Brain (organoid and tissue), 16 donors: ENCODE measurements at places on chromosomes 1 and 21. TPM values are rescaled to one million over a fixed set of nuclear protein-coding genes. Genes with fewer than 3 reads are reported as not detected.
A peak's percentile ranks its signal among the peaks of the same experiment; 100 is the strongest.

KRTAP24-1 gene
- not detected for polyA plus RNA-seq

RRP1B gene
- 22.9 TPM for polyA plus RNA-seq

HEYL gene
- polyA plus RNA-seq: 10.7 TPM

- DNase-seq: no peak
Measured at GRCh38 chr1:91591175-91591974, 90.7 kb downstream of the CDC7 start.

PLA2G2A gene
- polyA plus RNA-seq: not detected

DNA sequence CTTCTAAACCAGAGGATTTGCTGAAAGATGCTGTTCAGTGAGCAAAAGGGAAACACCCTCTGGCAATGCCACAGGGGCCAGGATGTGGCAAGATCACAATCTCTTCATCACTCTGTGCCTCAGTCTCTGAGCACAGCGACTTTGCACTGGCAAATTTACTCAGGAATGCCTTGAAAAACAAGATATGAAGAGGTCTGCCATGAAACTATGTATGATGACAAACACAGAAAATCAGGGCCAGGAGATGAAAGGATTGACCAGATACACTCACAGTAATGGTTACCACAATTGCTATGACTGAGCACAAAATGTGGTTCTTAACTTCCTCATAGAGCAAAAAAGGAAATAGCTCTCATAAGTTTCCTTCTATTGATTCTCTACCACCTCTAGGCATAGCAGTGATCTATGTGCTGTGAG lies 5.8 kb downstream of the TTC13 start:
- DNase-seq: no peak

DNA sequence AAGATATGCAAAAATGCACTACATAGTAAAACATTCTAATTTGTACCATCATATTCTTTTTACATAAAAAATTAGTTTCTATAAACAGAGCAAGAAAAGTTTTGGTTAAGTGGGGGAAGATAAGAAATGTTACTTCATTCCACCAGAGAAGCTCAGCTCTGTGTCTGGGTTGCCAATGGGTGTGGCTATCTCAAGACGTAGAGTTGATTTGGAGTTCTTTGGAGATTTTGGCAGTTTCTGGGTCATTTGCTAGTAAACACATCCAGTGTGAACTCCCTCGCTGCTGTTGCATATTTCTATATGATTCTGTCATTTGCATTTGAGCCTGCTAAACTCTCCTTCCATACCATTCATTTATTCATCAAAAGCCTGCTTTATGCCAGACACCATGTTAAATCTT lies 7.2 kb downstream of the RGL1 start:
- peak; percentile 52 for DNase-seq

SPRR1B gene
- not detected for polyA plus RNA-seq

DNA sequence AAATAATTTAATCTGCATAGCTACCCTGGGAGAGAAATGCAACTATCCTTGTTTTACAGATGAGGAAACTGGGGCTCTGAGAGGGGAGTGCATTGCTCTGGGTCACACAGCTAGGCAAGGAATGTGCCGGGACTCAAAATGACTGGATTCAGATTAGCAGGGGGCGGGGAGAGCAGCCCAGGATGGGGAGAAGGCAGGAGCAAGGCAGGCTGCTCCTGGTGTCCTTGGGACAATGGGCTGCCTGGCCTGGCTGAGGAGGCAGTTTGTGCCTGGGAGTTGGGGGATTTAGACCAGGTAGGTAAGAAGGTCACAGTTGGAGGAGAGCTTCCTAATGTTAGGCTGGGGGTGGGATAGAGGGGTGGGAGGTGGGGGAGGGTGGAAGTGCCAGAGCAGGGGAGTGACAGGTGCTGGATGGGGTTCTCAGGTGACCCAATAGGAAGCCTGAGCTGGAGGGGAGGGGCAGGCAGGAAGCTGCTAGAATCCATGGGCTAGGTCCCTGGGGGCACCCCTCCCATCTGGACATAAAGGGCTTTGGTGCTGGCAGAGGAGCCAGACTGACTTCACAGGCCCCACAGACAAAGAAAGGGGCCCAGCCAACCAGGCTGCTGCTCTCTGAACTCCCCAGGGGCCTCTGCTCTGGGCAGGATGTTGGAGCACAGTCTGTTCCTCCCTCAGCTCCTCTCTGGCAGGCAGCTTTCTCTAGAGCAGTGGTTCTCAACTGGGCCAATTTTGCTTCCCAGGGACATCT lies 29.0 kb downstream of the TRIM62 start:
- no peak for DNase-seq

GRCh38 chr1:213457186-213457585 lies 406.1 kb downstream of the RPS6KC1 start:
- DNase-seq: peak; percentile 4

- no peak for DNase-seq
Measured at GRCh38 chr1:234911787-234912186, 216.8 kb downstream of the TOMM20 start.

CFAP45 gene
- 0.98 TPM for polyA plus RNA-seq

DNA sequence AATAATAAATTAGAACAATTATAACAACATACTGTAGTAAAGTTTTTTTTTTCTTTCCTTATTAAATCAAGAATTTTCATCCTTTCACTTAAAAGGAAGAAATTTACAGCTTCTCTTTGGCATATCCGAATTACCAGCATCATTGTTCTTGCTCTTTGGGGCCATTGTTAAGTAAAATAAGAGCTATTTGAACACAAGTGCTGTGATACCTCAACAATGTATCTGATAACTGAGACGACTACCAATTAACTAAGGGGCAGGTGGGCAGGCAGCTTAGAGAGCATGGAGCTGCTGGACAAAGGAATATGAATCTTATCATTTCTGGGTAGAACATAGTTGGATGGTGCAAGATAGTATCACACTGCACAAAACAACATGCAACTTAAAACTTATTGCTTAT lies 719.9 kb upstream of the TMPRSS15 start:
- peak; percentile 28 for DNase-seq

NBPF11 gene
- 3.5 TPM for polyA plus RNA-seq

DNA sequence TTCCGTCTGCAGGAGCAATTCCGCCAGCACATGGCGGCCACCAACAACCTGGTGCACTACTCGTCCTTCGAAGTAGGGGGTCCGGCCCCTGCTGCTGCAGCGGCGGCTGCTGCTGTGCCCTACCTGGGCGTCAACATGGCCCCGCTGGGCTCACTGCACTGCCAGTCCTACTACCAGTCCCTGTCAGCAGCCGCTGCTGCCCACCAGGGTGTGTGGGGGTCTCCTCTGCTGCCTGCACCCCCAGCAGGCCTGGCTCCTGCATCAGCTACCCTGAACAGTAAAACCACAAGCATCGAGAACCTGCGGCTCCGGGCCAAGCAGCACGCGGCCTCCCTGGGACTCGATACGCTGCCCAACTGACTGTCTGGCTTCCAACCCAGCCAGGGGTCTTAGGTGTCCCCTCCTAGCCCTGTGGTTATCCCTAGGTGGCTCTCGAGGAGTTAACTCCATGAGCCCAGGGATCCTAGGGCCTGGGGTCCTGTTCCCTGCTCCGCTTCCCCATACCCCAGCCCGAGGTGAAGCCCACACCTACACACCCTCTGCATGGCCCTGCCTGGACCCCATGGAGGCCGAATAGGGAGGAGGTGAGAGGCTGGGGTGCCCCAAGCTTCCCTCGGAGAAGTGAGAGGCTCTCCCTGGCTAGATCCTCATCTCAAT lies 22.6 kb downstream of the DMBX1 start:
- no peak for DNase-seq

DNA sequence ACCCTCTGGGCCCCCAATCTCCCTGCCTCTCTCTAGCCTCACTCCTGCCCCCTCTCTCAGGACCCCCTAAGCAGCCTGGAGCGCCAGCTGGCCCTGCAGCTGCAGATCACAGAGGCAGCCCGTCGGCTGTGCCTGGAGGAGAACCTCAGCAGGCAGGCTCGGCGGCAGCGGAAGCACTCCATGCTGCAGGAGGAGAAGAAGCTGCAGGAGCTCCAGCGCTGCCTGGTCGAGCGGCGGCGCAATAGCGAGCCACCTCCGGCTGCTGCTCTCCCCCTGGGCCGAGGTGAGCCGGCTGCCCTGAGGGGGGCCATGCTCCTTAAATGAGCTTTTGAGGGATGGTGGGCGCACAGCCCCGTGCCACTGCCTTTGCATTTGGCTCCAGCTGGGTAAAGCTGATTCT lies 6.2 kb downstream of the INAVA start:
- no peak for DNase-seq

DPYD gene
- 1.3 TPM for polyA plus RNA-seq

SLC6A9 gene
- 26.0 TPM for polyA plus RNA-seq

GRCh38 chr1:205301205-205301821 lies 20.2 kb downstream of the NUAK2 start:
- DNase-seq: peak; percentile 48

DNA sequence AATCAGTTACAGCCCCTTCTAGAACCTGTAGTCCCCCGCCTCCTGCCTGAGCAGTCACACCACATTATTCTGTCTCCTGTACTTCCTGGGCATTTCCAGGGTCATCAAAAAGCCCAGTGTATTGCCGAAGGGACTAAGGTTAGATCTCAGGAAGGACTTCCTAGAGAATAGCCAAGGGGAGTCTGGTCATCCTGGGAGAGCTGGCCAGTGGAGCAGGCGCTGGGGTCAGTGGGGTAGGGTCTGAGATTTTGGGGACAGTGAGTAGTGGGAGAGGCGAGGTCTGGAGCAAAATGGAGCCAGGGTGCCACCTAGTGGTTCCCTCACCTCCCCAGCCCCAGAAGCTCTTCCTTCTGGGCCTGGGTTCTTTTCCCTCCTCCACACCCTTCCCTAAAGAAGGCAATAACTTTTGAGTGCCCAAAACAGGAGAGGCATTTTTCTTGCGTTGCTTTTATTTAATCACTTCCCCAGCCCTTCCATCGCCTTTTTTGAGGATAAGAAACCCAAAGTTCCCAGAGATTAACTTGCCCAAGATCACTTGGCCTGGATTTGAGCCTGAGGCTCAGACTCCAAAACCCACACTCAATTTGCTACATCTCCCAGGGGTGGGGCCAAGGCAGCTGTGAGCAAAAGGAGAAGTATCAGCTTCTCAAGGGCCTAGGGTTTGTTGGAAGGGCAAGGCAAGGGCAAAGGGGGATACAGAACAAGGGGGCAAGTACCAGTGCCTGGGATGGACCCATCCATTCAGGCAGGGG lies 7.3 kb upstream of the PMVK start:
- DNase-seq: peak; percentile 83

TCEA3 gene
- polyA plus RNA-seq: 2.2 TPM

GSTM5 gene
- polyA plus RNA-seq: 9.6 TPM

- peak; percentile 46 for DNase-seq
Measured at GRCh38 chr1:215637041-215637573, 70.0 kb downstream of the KCTD3 start.

CALML6 gene
- 0.27 TPM for polyA plus RNA-seq

IVL gene
- not detected for polyA plus RNA-seq

- DNase-seq: no peak
Measured at GRCh38 chr1:156559086-156559796, 13.1 kb downstream of the IQGAP3 start.

- no peak for DNase-seq
Measured at GRCh38 chr1:202568410-202568809, 141.8 kb downstream of the SYT2 start.

DNA sequence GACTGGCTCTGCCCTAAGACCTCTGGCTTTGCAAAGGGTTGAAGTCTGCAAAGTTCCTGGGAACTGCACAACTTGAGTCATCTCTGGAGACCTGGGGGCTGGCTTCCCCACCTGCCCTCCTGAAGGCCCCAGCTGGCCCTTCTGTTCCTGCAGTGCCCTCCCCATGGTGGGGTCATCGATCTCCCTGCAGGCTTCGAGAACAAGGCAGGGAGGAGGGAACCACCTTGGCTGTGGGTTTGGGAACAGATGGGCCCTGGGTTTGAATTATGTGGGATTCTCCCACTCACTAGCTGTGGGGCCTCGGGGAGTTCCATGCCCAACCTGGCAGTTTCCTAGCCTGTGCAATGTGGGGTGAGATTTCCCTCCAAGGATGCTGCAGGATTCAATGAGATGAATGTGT lies 310.2 kb downstream of the PTPRU start:
- DNase-seq: no peak

RASAL2 gene
- 4.0 TPM for polyA plus RNA-seq

GRHL3 gene
- not detected for polyA plus RNA-seq

DNA sequence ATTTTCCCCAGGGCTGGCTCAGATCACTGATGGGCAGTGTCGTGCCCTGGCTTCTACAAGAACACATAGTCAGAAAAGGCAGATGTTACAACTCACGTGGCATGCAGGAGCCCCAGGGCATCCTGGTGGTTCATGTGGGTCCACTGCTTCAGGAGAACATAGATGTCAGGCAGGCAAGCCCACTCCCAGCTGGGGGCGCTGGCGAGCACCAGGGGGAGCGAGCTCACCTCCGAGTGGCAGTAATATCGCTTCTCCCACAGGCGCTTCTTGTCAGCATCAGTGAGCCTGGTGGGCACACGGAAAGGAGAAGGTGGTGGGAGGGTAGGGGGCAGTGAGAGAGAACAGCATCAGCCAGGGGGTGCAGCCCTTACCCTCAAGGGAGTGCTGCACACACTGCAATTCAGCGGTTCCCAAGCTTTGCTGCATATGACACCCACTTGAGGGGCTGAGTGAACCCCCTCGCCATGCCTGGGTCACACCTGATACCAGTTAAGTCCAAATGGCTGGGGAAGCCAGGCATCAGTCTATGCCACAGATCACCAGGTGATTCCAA lies 34.3 kb upstream of the PPP1R15B start:
- DNase-seq: no peak

OR2T1 gene
- polyA plus RNA-seq: not detected

- DNase-seq: no peak
Measured at GRCh38 chr1:22826604-22827580, 116.3 kb downstream of the EPHB2 start.

DNA sequence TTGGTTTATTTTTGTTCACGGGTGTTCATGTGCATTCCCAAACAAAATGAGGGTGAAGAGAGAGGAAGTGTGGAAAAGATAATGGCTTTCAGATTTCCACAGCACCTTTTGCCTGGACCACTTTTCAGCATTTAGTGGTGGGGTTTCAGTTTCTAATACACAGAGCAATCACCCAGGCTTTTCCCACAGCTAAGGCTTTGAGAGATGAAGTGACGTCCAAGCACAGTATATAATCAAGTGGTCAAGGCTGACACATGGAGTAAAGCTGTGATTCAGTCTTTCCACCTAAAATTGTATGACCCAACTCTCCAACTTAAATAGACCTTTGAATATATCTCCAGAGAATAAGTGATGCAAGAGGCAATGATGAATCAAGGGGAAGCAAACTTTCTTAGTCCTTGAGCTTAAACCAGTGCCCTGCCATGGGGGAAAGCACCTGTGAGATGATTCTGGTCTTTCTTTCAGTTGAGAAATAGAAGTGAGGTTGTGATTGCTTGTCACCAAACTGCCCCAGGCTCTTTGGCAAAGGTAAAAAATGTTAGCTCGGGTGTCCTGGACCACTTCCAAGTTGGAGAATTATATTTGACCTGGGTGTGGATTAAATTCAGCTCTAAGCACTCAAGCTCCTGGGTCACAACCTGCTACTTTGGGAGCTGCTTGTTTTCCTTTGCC lies 2.4 kb upstream of the PIK3R3 start:
- DNase-seq: peak; percentile 55

SLFNL1 gene
- 0.27 TPM for polyA plus RNA-seq

GRCh38 chr1:89831462-89832120 lies 10.8 kb downstream of the LRRC8D start:
- no peak for DNase-seq

DNA sequence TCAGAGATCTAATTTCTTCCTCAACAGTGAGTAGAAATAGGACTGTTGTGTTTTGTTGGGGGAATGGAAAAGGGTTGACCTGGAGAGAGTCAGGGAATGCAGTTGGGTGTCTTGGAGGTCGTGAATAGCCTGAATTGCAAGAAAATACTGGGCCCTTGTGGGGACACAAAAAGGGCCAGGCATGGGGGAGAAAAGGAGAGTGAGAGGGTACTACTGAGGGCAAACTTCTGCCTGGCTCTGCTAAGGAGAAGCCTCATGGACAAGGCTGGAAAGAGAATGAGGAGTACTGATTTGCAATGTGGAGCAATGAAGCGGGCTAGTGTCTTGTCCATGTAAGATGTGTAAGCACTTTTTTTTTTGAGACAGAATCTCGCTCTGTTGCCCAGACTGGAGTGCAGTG lies 96.2 kb upstream of the IRF2BP2 start:
- no peak for DNase-seq

HPDL gene
- 9.4 TPM for polyA plus RNA-seq
